ENCODE measurements at places on chromosomes 6 and 20. TPM values are rescaled to one million over a fixed set of nuclear protein-coding genes. Genes with fewer than 3 reads are reported as not detected.

COL9A1 gene
- total RNA-seq = not detected

YTHDF1 gene
- 53.4 TPM for total RNA-seq

BPIFB2 gene
- not detected for total RNA-seq

MYB gene
- 0.58 TPM for total RNA-seq

SLC35D3 gene
- total RNA-seq = 0.14 TPM

Measured in A549 treated with Mapracorat at 1 μM for 4 hours (cell line).